ENCODE measurements at places on chromosomes 4 and X. TPM values are rescaled to one million over a fixed set of nuclear protein-coding genes. Genes with fewer than 3 reads are reported as not detected.

DNA sequence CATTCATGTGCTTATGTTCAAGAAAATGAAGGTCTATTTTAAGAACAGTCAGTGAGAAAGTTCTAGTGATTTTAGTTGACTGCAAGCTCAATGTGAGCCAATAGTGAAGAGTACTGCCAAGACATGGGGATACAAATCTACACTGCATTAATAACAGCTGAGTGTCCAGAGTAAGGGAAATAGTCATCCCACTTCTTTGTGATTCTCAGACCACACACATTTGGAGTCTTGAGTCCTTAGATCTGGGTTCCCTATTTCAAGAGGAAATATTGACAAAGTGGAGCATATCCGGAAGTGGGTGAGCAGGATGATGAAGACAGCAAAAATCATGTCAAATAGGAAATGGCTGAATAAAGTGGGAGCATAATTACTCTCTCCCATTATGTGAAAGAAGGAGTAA, 171.1 kb downstream of the LARP7 start:
- no peak for DNase-seq

DNA sequence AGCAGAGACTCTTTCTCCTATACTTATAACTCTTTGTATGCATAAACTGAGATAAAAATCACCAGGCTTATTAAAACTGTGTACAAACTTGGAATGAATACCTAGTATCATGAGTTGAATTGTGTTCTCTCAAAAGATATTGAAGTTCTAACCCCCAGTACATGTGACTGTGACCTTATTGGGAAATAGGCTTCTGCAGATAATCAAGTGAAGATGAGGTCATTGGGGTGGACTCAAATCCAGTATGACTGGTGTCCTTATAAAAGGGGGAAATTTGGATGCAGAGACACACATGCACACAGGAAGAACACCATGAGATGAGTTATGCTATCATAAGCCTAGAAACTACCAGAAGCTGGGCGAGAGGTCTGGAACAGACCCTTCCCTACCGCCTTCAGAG, 26.2 kb downstream of the ZNF827 start:
- DNase-seq: no peak

GRCh38 chr4:33931026-33931425, 2313.3 kb downstream of the ARAP2 start:
- no peak for DNase-seq

- no peak for DNase-seq
These were observed 55.9 kb downstream of the TMEM156 start for GRCh38 chr4:38976308-38976707.

- no peak for DNase-seq
These were observed 24.2 kb upstream of the SLC2A9 start for GRCh38 chr4:10045481-10045880.

DNA sequence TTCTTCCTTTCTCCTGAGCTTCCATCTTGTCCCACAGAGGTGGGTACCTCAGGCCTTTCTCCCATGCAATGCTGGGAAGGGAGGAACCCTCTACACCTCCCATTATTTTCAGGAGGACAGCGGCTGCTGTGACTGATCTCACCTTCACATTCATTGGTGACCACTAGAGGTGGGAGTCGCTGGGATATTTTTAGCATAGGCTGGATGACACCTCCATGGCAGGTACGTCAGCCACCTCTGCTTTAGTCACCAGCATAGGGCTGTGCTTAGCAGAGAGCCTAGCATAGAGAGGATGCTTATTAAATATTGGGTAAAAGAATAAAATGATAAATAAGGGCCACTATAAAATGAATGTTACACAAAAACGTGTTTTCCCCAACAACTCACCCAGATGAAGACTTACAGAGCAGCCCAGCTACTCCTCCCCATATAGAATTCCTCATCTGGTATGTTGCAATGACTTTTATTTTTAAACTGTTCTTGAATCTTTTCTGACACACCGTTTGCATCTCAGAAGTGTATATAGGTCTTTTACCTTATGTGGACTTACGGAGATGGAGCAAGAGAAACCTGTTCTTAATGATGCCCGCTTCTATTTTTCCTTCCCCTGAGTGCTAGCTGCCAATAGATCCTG, 60.9 kb upstream of the SORBS2 start:
- no peak for DNase-seq

DNA sequence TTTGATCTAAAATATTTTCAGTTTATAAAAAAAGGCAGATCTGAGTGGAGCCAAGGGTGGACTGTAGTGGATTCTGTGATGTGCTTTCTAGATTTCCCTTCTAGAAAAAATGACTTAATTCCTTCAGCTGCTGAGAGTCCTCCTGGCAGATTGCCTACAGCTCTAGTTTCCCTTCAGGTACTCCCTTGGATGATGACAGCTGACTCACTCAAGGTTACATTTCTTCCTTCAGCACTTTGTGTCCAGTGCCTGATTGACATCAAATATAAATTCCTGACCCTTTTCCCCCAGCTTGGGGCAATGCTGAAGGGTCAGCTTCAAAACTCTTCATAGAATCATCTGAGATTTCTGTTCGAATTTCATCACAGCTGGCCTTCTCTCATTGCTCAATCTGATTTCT, 161.7 kb downstream of the EMCN start:
- DNase-seq: no peak

DNA sequence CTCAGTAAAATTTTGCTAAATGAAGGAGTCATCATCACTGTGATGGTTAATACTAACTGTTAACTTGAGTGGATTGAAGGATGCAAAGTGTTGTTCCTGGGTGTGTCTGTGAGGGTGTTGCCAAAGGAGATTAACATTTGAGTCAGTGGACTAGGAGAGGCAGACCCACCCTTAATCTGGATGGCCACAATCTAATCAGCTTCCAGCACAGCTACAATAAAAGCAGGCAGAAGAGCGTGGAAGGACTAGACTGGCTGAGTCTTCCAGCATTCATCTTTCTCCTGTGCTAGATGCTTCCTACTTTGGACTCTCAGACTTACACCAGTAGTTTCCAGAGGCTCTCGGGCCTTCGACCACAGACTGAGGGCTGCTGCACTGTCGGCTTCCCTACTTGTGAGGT, 21.3 kb upstream of the WDR44 start:
- no peak for DNase-seq

- no peak for DNase-seq
These were observed 250.4 kb downstream of the PTTG2 start for GRCh38 chr4:38210396-38211114.

DNA sequence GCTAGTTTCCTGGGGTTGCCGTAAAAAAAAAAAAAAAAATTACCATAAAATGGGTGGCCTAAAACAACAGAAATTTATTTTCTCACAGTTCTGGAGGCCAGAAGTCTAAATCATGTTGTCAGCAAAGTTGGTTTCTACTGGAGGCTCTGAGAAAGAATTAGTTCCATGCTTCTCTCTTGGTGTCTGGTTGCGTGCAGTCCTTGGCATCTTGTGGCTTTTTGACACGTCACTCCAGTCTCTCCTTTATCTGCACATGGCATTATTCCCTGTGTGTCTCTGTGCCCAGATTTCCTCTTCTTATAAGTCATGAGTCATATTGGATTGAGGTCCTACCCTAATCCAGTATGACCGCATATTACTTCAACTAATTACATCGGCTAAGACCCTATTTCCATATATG, 38.7 kb downstream of the SPATA4 start:
- DNase-seq: no peak

- peak; percentile 93 for DNase-seq
These were observed at the start of gene GUF1 for GRCh38 chr4:44678094-44679041. Gene GUF1 (plus strand): TSS chr4:44678420. CDS start chr4:44678623, 203 bp downstream.

GRCh38 chr4:40908702-40909362, 159.1 kb downstream of the NSUN7 start:
- peak; percentile 45 for DNase-seq

- DNase-seq: no peak
These were observed 92.0 kb downstream of the PJA1 start for GRCh38 chrX:69073241-69073640.

DNA sequence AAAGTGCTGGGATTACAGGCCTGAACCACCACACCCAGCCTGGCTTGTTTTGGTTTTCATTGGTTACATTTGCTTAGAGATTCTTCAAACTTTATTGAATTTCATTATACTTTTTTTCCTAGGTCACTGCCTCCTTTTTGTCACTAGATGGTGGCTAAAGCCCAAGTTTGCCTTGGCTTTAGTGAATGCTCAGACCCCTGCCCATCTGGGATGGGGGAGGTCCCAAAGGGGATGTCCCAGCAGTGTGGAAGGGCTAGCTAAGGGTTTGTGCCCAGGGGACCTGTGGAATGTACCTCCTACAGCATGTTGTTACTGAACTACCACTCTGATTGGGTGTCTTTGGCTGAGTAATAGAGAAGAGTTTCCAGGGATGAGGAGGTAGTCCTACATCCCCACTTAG, 58.4 kb downstream of the CEP135 start:
- no peak for DNase-seq

GRCh38 chr4:35793766-35794165, 450.5 kb downstream of the ARAP2 start:
- DNase-seq: no peak

GRCh38 chrX:455673-456072, 69.0 kb upstream of the PPP2R3B start:
- DNase-seq: no peak

- DNase-seq: no peak
These were observed 59.7 kb downstream of the IQCM start for GRCh38 chr4:149755969-149756368.

DNA sequence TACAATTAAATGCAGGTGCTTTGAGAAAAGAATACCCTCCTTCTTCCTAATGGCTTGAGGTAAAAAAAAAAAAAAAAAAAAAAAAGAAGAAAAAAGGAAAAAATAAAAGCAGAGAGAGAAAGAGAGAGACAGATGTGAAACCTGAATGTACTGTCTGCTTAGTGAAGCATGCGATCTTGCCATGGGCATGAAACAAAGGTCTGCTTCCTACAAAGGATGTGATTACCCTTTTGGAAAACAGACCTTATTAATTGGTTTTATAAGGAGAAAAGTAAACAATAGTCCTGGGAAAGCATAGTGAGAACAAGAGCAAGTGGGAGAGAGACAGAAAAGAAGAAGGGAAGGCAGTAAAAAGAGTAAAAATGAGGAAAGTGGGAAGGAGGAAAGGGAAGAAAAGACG, 526.1 kb upstream of the PABPC4L start:
- DNase-seq: no peak

DNA sequence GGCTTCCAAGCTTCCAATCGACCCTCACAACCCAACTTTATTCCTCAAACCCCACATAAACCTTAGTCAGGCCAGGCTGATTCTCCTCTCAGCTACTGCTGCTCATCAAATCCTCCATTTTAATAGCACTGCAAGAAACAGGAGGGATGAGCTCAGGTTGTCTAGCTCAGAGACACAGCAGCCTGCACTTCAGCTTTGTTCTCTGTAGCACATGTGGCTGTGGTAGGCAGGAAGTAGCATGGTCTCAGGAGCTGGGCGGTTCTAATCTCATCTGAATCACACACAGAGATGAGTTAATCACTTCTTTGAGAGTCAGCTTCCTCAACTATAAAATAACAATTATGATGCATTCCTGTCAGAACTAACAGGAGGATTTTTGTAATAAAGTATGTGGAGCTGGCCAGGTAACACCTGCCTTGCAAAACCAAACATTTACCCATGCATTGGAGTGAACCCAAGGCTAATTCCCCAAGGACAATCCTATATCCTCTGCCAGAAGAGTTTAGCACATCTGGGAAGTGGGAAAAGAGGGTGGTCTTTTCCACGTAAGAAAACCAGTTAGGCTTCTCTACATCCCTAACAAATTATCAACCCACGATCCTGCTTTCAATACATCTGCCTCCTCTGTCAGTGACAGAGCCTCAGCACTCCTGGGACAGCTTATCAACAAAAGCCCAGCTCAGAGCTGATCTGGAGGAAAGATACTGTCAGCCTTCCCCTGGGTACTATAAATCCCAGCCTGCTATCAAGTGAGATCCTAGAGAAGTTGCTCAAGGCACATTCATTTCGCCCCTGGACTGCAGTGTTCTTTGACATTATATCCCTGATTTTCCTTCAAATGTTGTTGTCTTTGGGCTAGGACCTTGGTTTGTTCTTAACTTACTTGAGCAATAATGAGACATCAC, 32.8 kb downstream of the ELOVL6 start:
- no peak for DNase-seq

DNA sequence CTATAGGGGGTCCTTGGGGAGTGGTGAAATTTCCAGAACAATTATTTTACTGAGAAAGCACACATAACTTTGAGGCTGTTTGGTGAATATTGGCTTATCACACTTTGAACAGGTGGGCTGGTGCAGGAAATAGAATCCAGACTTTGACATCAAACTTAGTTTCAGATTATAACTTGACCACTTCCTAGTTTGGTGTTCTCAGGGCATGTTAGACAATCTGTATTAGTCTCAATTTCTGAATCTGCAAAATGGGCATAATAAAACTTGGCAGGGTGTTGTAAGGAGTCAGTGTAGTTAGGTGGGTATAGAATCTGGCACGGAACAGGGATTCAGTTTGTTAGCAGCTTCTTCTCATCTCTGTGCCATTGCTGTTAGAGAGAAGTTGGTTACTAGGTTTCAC, 43.3 kb upstream of the MBNL3 start:
- DNase-seq: no peak

DNA sequence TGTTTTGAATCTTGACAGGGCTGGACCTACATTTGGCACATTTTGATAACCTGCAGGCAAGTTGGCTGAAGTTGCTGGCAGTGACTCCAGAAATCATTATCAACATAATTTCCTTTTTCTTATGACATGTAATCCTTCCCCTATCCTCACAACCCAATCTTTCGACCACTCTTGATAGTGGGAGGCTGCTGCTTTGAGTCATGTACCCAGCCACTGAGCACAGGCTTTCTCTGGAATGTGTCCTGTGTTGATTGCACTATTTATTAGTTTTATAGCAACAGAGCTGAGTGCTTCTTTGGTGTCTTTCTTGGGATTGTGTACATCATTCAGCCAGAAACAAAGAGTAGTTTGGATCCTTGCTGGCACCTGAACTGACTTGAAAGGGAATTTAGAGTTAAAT, 183.1 kb upstream of the LEF1 start:
- no peak for DNase-seq

GRCh38 chr4:8497762-8498161, 57.2 kb downstream of the TRMT44 start:
- DNase-seq: no peak

Gene RBM47
- 24.9 TPM for polyA plus RNA-seq

Gene SERPINA7
- not detected for polyA plus RNA-seq

Gene CRMP1
- 62.4 TPM for polyA plus RNA-seq

Gene DCX
- 0.42 TPM for polyA plus RNA-seq

Gene NDNF
- 193 TPM for polyA plus RNA-seq

Gene IBSP
- polyA plus RNA-seq: 0.16 TPM

Gene ZNF157
- polyA plus RNA-seq: 0.84 TPM

Gene MED12
- 65.0 TPM for polyA plus RNA-seq

Gene TRIM75
- polyA plus RNA-seq: 0.09 TPM

Gene IGFBP7
- polyA plus RNA-seq: 353 TPM

Gene VCX3B
- 0.17 TPM for polyA plus RNA-seq

Gene ARAP2
- polyA plus RNA-seq: 6.6 TPM

Gene FAM184B
- 0.28 TPM for polyA plus RNA-seq

Gene ABCG2
- polyA plus RNA-seq: 24.2 TPM

Gene PFKFB1
- 0.53 TPM for polyA plus RNA-seq

All from right lung (tissue), 10 donors.